Ureter (tissue), 1 donor: ENCODE measurements at places on chromosomes 5 and 9. TPM values are rescaled to one million over a fixed set of nuclear protein-coding genes. Genes with fewer than 3 reads are reported as not detected.

The AFAP1L1 gene
- 8.4 TPM for total RNA-seq

The TIGD6 gene
- total RNA-seq, result 7.0 TPM

GRCh38 chr5:141717043-141717442 lies 35.0 kb upstream of the ARAP3 start:
- DNase-seq, result no peak

DNA sequence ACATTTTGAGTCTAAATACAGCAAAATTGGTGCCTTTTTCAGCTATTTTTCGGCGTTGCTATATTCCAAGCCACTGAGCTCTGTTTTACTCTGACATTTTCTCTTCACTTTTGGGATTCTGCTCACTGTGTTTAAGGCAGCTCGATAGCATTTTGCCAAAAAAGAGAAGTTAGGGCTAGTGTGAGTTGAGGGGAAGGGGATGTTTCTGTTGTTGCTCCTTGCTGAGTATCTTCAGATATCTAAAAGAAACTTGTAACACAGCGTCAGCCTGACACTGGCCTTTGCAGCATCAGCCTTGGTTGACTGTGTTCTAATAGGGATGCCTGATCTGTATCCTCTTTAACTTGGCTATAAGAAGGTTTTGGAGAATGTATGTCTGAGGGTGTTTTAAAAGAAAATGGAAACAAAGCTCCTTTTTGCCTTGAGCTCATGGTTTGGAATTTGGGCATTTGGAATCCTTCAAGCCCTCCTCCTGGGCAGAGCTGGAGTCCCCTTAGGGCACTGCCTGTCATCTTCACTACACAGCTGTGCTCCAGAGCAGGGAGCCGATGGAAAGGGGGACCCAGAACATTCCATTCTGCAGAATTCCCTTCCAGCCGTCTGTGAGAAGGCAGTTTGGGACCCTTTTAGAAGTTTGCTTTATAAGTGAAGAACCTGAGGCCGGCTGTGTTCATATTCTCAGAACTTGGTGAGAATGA lies 63.0 kb downstream of the EXOSC2 start:
- DNase-seq, result no peak

DNA sequence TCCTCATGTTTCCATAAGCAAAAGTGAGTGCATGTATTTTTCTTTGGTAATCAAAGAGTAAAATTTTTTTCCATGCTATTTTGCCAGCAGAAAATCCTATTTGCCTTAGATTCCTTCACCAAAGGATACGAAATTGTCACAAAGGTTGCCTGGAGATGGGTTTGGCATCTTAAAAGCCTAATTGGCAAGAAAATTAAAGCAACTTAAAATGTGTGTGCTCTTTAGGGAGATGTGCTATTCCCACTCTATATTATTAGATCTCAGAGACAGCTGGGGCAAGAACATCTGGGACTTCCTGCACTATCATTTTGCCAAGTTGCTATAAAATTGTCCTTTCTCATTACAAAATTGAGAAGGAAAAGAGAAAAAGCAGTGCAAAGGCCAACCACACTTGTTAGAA lies 146.1 kb downstream of the PLCXD3 start:
- DNase-seq, result no peak

- no peak for DNase-seq
These were observed 351.9 kb downstream of the ZSWIM6 start for GRCh38 chr5:61683926-61684325.
